Stimulated activated CD8-positive, alpha-beta memory T cell treated with anti-CD3 and anti-CD28 coated beads, Interleukin-12 subunit alpha, Interleukin-12 subunit beta, amount 100 ng/mL, for 1 hour (primary cell): ENCODE measurements at places on chromosomes 13 and 19.

- no peak for DNase-seq
Observed at GRCh38 chr13:73607489-73608156, 526.6 kb downstream of the KLF12 start.

DNA sequence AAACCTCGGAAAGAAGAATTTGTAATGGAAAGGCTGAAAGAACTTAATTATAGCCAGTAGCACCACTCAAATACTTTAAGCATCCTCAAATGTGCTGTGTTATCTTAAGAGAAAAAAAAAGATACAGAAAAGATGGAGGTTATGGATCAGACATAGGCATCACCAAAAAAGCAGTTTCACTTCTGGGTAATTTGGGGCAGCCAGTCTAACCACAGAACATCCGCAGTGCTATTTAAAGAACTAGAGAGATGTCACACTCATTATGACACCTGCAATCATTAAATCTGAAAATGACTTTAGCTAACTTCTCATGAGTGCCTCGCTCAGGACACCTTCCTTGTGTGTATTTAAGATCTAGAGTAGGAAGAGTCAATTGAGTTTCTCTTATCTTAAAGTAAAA lies 211.8 kb downstream of the RBM26 start:
- DNase-seq = no peak

DNA sequence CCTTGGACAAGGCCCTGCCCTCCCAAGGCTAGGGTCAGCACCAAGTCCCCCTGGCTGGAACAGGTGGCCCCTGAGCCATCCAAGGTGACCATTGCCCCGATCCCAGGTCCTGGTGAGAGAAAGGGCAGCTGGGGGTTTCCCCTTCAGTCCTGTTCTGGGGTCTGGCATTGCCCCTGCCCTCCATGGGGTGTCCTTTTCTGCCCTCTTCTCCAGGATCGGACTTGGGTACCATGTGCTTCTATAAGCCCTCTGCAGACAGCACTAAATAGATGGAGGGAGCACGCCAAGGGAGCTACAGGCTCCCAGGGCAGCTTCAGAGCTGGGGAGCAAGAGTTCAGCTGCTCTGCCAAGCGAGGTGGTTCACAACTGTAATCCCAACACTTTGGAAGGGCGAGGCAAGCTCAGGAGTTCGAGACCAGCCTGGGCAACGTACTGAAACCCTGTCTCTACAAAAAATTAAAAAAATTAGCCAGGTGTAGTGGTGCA lies 13.5 kb upstream of the KCNN1 start:
- no peak for DNase-seq

GRCh38 chr19:50319156-50319555 lies 10.0 kb downstream of the KCNC3 start:
- no peak for DNase-seq

- no peak for DNase-seq
Observed at GRCh38 chr13:43220873-43221595, 197.6 kb downstream of the DNAJC15 start.

- no peak for DNase-seq
Observed at GRCh38 chr13:26606631-26607030, 49.1 kb downstream of the WASF3 start.

DNA sequence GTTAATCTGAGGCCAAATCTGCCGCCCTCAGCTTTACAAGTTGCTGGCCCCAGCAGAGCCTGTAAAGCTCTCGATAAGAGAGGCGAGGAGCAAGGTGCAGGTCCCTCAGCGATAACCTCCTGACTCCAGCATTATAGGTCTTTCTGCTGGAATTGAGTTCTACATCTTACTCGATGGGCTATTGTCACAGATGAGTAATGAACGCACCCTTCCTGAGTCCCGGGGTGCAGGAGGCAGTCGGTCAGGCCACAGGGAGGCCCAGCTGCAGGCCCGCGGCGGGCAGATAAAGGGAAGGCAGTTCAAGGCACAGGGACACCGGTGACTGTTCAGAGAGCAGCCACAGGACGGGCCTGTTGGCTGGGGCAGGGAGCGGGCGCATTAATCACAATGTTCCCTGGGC lies 157.6 kb upstream of the OBI1 start:
- DNase-seq = no peak

- DNase-seq = no peak
Observed at GRCh38 chr13:41696163-41697003, 239.0 kb downstream of the RGCC start.

- DNase-seq = no peak
Observed at GRCh38 chr13:112133499-112134390, 66.8 kb downstream of the SOX1 start.

- DNase-seq = no peak
Observed at GRCh38 chr13:65034266-65034665, 2195.9 kb downstream of the PCDH9 start.
